ENCODE measurements at places on chromosomes 11 and 22. TPM values are rescaled to one million over a fixed set of nuclear protein-coding genes. Genes with fewer than 3 reads are reported as not detected.

Gene VPREB1
- total RNA-seq: not detected

Gene TMEM191C
- total RNA-seq: 1.7 TPM

Gene BEST1
- total RNA-seq: 0.61 TPM

Gene LSP1
- 251 TPM for total RNA-seq

Gene NNMT
- not detected for total RNA-seq

Gene DEPDC7
- 3.0 TPM for total RNA-seq

Gene PDE2A
- 0.14 TPM for total RNA-seq

Gene OR8G5
- not detected for total RNA-seq

Gene PRAME
- not detected for total RNA-seq

Gene TKFC
- 86.3 TPM for total RNA-seq

Gene PPFIBP2
- total RNA-seq: 14.2 TPM

Gene ABCC8
- total RNA-seq: not detected

Gene VSIG2
- 0.32 TPM for total RNA-seq

Gene SC5D
- 20.5 TPM for total RNA-seq

Gene FAM76B
- total RNA-seq: 46.0 TPM

Gene VWA5A
- 4.4 TPM for total RNA-seq

Gene SLC15A3
- 3.9 TPM for total RNA-seq

Gene HBB
- not detected for total RNA-seq

Gene FAT3
- not detected for total RNA-seq

Gene DNAJB7
- total RNA-seq: not detected

Gene MAPK8IP1
- 1.8 TPM for total RNA-seq

Gene SSRP1
- total RNA-seq: 290 TPM

Gene ZBED4
- 20.1 TPM for total RNA-seq

Gene SCGB1A1
- total RNA-seq: not detected

Gene CATSPER1
- not detected for total RNA-seq

Gene PAK1
- total RNA-seq: 43.8 TPM

Gene DGAT2
- 1.7 TPM for total RNA-seq

Gene OR6A2
- 0.16 TPM for total RNA-seq

Gene TMEM86A
- total RNA-seq: 0.11 TPM

Gene SAAL1
- total RNA-seq: 38.1 TPM

Gene CADM1
- total RNA-seq: 0.47 TPM

Gene DEUP1
- not detected for total RNA-seq

Gene ZDHHC5
- 53.7 TPM for total RNA-seq

Gene SERPINH1
- 17.7 TPM for total RNA-seq
